Central memory CD8-positive, alpha-beta T cell (primary cell): ENCODE measurements at places on chromosomes 2 and 18.

- no peak for DNase-seq
These were observed 507.9 kb downstream of the TXNL1 start for GRCh38 chr18:56130481-56130880.

- no peak for DNase-seq
These were observed 391.2 kb downstream of the PTPRM start for GRCh38 chr18:7958081-7958896.

- DNase-seq = no peak
These were observed 36.6 kb downstream of the SCTR start for GRCh38 chr2:119487434-119488244.

DNA sequence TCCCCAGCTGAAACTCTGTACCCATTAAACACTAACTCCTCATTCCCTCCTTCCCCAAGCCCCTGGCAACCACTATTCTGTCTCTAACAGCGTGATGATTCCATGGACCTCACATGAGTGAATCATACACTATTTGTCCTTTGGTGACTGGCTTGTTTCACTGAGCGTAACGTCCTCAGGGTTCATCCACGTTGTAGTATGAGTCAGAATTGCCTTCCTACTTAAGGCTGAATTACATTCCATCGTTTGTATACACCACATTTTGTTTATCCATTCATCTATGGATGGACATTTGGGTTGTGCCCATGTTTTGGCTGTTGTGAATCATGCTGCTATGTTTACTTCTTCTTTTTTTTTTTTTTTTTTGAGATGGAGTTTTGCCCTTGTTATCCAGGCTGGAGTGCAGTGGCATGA, 19.6 kb upstream of the CABLES1 start:
- no peak for DNase-seq

GRCh38 chr18:42437646-42438045, 482.6 kb downstream of the PIK3C3 start:
- no peak for DNase-seq

- DNase-seq = no peak
These were observed 240.8 kb upstream of the NRP2 start for GRCh38 chr2:205441524-205441923.

DNA sequence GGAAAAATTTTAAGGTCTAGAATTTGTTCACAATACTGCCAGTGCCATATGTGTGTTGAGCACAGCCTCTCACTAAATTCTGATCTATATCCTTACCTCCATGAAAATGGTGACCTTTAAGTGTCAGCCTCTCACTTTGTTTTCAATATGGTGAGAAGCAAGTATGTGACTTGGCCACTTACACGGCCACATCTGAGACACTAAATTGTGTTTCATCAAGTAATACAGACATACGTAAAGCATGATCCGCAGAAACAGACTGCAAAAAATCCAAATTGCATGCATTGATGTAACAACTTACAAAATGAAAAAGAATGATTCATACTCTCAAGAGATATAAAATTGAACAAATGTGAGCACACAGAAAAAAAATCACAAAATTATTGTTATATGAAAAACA, 55.2 kb upstream of the UGP2 start:
- DNase-seq = no peak

GRCh38 chr2:43825841-43826240, 12.8 kb downstream of the ABCG5 start:
- no peak for DNase-seq

GRCh38 chr2:237616734-237617586, 10.4 kb upstream of the LRRFIP1 start:
- DNase-seq = no peak

GRCh38 chr2:135198481-135198880, 146.4 kb downstream of the RAB3GAP1 start:
- DNase-seq = no peak

- DNase-seq = no peak
These were observed 61.7 kb downstream of the CTIF start for GRCh38 chr18:48600456-48601090.

DNA sequence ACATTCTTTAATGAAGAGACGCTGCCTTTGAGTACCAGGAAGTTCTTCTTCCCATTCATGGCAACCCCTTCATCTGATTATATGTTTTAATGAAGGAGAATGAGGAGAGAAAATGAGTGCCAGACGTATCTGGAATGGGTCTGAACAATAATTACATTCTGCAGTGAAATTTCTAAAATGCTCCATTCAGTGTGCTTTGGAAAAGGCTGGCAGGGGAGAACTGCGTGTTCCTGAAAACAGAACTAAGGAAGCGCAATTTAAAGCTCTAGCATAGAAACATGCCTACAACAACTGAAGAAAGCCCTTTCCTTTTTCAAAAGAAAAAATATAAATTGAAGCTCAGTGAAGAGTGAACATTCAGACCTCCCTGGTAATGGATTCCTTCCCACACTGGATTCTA, 58.8 kb downstream of the BOD1L2 start:
- DNase-seq = no peak

DNA sequence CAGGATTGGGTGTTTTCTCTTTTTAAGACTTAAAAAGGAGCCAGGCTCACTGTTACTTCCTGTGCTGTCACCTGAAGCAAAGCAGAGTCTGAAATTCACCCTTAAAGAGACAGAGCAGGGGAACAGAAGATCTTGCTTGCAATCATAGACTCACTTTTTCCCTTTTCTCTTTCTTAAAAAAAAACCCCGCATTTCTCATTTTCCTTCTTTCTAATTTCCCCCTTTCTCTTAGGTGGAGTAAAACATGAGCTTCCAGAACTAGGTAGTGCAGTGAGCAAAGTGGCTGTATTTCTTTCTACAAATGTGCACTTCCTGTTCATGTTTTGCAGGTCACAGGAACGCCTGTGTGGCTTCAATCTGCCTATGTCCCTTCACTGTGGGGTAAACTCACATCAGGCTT, 381.2 kb downstream of the LPIN1 start:
- DNase-seq = no peak
